ENCODE measurements at places on chromosomes 13 and 19. TPM values are rescaled to one million over a fixed set of nuclear protein-coding genes. Genes with fewer than 3 reads are reported as not detected.

- no peak for DNase-seq
Observed at GRCh38 chr19:35039881-35040825, 1.4 kb upstream of the HPN start.

GRCh38 chr19:16068696-16069259 is 7.5 kb upstream of the TPM4 start:
- DNase-seq, result no peak

Gene DLL3
- total RNA-seq, result 76.9 TPM

DNA sequence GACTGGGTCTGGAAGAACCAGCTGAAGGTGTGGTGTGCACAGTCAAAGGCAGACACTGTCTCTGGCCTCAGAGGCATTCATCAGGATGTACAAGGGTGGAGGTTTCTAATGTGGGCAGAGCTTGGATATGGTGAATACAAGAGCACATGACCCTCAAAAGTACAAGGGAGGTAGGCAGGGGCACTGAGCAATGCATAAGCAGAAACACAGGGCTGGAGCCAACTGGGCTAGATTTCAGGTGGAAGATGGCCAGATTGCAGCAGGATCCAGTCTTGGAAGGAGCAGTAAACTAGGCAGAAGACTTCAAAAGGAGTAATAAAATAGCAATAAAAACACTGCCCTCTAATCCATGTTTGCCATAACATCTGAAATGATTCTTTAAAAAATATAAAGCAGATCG is 417.1 kb downstream of the OLFM4 start:
- no peak for DNase-seq

Gene MUC16
- total RNA-seq, result 3.4 TPM

Gene MIA
- total RNA-seq, result 2.2 TPM

DNA sequence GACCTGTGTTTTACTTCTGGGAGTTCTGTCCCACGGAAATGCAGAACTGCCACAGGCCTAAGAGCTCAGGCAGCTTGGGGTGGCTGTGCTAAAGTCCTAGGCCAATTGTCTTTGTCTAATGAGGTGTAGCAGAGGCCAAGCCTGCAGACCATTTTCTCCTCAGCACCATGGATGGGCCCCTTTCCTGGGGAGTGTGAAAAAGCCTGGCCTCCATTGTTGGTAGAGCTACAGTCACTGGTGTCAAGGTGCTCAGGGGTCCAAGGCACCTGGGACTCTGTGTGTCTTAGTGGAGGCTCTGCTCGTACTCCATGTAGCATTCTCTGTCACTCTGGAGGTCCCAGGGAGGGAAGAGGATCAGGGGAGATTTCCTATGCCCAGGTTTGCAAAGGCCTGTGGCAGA is 329.6 kb downstream of the SLITRK5 start:
- no peak for DNase-seq

Gene PAF1
- 901 TPM for total RNA-seq

DNA sequence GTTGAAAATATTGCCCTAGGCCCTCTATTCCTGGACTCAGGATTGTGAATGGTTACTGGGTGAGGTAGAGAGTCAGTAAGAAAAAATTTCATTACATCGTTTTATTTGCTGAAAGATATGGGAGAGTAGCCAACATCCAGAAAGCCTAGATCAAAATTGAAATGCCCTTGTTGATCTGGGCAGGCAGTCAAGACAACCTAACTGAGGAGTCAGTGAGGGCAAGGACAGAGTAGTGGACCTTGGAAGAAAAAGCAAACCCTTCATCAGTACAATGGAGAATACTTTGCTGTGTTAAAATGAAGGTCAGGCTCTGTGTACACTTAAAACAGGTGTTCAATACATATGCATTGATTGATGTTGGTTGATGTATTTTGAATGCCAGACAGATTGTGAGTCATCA is 576.7 kb downstream of the OLFM4 start:
- DNase-seq, result no peak

Gene CEACAM4
- not detected for total RNA-seq

Gene WDR83
- total RNA-seq, result 10.8 TPM

DNA sequence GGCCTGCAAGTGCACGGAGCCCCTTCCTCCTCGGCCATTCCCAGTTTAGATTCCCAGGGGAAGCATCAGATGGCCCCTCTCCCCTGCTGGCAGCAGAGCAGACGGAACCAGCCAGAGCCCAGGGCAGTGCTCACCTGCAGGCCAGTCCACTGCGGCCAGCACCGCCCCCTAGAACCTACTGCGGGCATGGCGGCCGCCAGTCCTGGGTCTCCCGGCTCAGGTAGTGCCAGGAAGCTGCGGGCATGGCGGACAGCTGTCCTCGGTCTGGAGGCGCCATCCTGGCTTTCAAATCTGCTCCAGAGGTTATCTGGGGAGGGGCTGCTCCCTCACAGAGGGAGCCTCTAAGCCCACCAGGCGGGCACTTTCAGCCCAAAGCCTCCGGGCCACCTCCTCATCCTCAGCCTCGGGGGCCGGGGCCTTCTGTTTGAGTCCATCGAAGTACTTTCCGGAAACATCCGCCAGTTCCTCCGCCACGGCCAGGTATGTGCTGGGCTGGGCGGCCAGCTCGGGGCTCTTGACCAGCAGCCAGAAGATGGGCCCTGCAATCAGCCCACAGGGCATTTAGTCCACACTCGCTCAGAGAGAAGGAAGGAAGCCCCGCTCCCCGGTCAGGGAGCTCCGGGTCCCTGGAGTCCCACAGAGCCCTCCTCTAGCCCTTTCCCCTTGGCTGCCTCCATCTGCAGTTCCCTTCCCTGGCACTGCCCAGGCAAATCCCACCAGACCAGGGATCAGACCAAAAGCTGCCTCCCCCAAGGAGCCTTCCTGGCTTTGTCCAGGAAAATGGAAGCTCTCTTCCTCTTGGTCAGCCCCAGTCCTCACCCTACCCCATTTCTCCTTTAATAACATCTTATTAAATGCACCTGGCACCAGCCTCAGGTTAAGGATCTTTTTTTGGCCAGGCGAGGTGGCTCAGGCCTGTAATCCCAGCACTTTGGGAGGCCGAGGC is 7.0 kb upstream of the GP6 start:
- DNase-seq, result no peak

DNA sequence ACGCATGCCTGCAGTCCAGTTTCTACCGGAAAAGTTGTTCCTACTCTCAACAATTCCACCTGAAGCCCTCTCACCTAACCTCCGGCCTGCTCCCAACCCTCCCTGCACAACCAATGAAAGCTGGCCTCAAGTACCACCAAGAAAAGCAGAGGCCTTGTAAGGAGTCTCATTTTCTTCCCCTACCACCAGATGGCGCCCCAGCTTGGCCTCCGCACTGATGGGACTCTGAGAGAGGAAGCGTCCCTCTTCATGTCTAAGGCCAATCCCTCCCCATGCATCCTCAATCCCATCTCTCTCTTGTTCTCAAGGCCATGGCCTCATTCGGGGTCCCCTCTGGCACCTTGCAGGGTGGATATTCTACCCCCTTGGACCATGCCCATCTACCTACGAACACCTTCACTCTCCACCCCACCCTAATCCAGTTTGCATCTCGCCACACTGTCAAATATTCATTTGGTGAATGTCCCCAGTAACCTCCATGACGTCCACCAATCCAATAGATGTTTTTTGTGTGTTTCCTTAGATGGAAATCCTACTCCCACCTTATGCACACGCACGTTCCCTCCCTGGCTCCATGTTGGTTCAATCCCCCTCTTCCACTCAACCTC is 412.8 kb downstream of the ZNF536 start:
- DNase-seq, result no peak

Data from Panc1 (cell line).